ENCODE measurements at places on chromosomes 11 and 22.

- peak overlapping the region; percentile 34 for H3K4me3 ChIP-seq
- peaks cover 28% of the 10 kb centered on the region for H3K4me1 ChIP-seq
- no peaks in the 10 kb centered on the region for H3K36me3 ChIP-seq
- H3K27me3 ChIP-seq, result no peaks in the 10 kb centered on the region
- peak; percentile 29 for DNase-seq
Measured at GRCh38 chr11:102560555-102561011, 30.0 kb upstream of the MMP7 start.

DNA sequence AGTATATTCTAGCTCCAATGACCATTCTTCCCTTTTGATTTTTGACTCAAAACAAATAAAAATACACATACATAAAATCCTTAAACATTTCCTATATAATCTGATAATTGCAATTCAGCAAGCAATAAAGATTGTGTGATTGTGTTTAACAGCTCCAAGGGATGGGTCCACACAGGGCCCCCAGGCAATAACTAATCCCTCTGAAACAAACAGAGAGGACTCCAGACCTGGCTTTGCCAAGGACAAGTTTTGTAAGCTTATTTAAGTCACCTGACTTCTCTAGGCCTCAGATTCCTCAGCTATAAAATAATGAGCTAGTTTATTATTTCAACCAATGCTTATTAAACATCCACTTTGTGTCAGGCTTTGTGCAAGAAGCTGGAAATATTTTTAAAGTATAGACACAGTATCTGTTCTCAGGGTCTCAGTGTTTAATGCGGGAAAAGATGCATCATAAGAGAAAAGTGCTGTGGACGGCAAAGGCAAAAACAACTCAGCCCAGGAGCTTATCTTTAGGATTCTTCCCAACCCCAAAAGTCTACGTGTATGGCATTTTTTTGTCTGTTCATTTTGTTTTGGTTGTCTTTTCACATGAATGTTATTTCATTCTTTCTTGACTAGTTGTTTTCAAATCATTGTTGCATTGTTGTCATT is 20.1 kb downstream of the FZD4 start:
- DNase-seq, result no peak
- H3K27me3 ChIP-seq, result no peaks in the 10 kb centered on the region
- no peaks in the 10 kb centered on the region for H3K36me3 ChIP-seq
- H3K4me3 ChIP-seq, result no peak overlapping the region

DNA sequence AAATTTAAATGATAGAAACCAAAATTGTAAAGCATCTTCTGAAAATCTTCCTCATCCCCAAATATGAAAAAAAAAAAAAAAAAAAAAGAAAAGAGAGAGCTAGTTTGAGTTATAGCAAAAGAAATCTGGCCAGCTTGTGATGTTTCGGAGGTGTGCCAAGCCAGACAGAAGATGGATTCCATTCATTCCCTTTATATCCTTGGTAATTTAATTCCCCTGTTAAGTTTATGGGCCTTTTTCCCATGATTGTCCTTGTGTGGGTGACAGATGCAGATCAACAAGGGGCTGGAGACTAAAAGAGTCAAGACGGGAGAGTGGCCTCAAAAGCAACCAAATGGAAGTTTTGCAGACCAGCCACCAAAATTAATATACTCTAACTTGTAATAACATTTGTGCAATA is 47.6 kb upstream of the PARVA start:
- H3K27ac ChIP-seq, result no peak overlapping the region
- H3K4me1 ChIP-seq, result no peaks in the 10 kb centered on the region
- no peaks in the 10 kb centered on the region for H3K27me3 ChIP-seq

GRCh38 chr11:120717623-120718022 is 206.1 kb downstream of the GRIK4 start:
- no peak overlapping the region for H3K27ac ChIP-seq
- no peaks in the 10 kb centered on the region for H3K36me3 ChIP-seq
- no peaks in the 10 kb centered on the region for H3K27me3 ChIP-seq
- DNase-seq, result no peak
- H3K4me3 ChIP-seq, result no peak overlapping the region

- no peaks in the 10 kb centered on the region for H3K27me3 ChIP-seq
- no peak overlapping the region for H3K27ac ChIP-seq
- no peaks in the 10 kb centered on the region for H3K36me3 ChIP-seq
- no peak for DNase-seq
- no peak overlapping the region for H3K4me3 ChIP-seq
Measured at GRCh38 chr11:70467201-70468085, 69.1 kb downstream of the CTTN start.

Data from naive thymus-derived CD4-positive, alpha-beta T cell (primary cell).